Fibroblast of skin of scalp (primary cell): ENCODE measurements at places on chromosomes 1 and 21.

DNA sequence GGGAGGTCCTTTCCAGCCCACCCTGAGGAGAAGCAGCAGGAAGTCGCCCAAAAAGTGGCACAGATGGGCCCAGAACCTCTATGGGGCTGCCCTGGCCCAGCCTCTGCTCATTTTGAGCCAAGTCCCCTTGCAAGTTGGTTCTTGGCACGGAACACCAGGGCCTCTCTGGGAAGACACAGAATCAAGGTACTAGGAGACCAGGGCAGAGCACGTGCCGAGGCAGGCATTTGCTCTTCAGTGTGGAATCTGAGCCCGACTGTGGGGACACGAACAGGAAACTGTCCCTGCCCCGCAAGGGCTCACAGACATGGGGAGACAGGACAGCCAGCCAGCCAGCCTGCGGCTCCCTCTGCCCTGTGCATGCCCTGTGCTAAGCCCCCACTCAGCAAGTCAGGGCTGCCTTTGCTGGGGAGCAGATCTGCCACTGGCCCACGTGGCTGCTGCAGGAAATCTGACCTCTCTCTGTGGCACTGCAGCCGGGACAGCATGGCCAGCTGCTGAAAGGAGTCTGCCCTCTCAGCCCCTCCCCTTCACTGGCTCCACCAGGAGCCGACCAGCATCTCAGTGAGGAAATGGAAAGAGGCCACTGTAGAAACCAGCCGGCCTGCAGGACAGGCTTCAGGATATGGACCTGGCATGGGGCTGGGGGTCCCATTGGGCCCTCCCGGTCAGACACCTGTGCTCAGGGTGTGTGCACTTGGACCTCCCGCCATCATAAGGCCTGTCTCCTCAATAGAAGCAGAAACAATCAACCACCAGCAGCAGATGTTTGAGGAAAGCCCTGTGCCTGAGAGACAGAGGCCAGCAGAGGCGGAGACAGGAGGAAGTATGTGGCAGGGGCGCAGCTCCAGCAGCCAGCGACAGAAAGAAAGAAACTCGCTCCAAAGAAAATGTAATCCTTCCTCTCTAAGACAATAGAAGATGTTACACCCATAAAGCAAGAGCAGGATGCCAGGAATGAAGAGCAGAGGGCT lies 3.7 kb downstream of the ARHGEF16 start:
- no peak for DNase-seq

GRCh38 chr1:85049735-85050166 lies 1.5 kb upstream of the MCOLN3 start:
- no peak for DNase-seq

DNA sequence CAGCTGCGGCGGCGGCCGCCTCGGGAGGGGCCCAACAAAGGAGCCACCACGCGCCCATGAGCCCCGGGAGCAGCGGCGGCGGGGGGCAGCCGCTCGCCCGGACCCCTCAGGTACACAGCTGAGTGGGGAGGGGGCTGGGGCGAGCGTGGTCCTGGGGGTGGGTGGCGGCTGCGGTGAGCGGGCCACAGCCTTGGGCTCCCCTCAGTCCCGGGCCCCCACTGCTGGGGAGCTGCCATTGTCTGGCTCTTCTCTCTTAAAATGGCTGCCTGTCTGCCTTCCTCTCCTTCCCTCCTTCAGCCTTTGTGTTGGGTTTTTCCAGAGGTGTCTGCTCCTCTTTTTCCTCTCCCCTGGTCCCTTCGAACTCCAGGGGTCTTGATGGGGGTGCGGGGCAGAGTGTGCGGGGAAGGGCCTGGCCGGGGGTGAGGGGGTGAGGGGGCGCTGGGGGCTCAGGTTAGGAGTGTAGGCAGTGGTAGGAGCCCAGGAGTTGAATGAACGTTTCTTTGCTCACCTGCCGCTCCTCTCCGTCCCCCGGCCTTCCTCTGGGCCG lies 1.7 kb downstream of the ARID1A start:
- no peak for DNase-seq

- DNase-seq = no peak
Observed at GRCh38 chr1:185402930-185403329, 85.9 kb upstream of the IVNS1ABP start.

GRCh38 chr1:44827197-44828002 lies 15.7 kb downstream of the PTCH2 start:
- no peak for DNase-seq

- no peak for DNase-seq
Observed at GRCh38 chr1:6464514-6464836, 1.5 kb downstream of the TNFRSF25 start.

DNA sequence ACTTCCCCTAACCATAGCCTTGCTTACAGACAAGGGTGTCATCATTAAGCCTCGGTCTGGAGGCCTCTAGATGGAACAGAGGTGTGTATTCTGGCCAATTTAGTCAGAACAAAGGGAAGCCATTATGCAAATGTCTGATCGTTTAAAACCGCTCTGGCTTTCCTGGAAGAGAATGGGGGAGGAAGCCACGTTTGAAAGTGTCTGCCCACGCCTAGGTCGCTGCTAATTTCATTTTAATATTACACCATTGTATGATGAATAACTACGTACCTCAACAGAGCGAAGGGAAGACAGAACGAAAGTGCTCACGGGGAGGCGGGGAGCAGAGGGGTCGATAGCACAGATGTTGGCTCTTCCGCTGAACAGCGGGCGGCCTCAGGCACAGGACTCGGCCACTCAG lies 41.1 kb upstream of the CSF3R start:
- no peak for DNase-seq

DNA sequence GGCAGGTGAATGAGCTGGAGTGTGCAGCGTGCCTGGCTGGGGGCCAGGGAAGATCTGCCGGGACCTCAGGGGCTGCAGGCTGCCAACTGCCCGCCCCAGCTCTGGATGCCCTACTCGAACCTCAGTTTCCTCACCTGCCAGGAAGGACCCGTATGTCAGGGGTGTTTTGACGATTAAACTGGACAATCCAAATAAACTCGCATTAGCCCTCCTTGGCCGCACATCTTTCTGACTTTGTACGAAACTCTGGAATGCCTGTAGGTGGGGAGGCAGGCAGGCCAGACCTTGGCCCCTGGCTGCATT lies 8.3 kb upstream of the ZNF669 start:
- no peak for DNase-seq

GRCh38 chr1:54220004-54220811 lies 20.2 kb downstream of the MRPL37 start:
- peak; percentile 27 for DNase-seq

DNA sequence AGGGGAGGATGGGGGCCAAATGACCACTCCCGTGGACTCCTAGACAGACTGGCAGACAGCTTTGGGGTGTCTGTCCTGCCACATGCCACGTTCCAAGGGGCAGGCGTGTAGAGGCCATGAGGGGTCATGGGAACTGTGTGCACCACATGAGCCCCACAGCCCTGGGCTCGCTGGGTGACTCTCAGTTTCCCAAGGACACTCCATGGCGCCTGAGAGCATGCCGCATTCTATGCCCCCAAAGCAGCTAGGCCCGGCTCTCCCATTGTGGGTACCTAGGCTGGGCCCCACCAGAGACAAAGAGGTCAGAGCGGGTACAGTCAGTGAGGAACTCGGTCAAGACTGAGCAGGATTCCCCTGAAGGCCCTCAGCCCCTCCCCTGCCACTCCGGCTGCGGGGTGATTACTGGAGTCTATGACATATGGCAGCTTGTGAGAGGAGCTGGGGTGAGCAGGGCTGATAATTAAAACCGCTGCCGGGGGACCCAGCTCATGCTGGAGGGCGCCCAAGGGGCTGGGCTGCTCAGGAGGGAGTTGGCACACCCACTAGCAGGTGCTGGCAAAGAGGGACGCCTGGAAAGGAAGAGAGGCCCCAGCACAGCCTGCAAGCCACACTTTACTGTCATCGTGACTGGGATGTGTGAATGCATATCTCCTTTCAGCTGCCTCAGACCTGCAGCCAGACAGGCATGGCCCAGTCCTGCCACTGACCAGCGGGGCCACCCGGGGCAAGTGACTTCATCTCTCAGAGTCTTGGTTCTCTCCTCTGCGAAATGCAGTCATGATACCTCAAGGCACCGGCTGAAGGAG lies 8.4 kb downstream of the LRP8 start:
- DNase-seq = no peak

GRCh38 chr1:185473186-185473585 lies 156.1 kb upstream of the IVNS1ABP start:
- peak; percentile 61 for DNase-seq

GRCh38 chr1:202798792-202799331 lies 9.4 kb downstream of the KDM5B start:
- DNase-seq = no peak
